ENCODE measurements at places on chromosomes 7 and 10.

GRCh38 chr10:60606343-60607080, 171.8 kb upstream of the CDK1 start:
- peak; percentile 3 for DNase-seq

DNA sequence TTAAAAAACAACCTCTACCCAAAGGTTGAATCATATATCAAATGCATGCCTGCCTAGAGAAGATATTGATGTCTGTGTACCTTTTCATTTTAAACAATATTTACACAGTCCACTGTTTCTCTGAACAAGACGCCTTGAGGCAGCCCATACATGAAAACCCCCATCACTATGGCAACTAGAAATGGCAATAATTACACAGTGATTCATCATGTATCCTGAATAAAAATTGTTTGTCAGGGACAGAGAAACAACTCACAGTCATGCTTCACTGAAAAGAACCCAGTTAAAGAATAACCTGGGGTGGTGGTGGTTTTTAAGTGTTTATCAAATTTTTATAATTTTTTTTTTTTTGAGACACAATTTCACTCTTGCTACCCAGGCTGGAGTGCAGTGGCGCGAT, 19.7 kb downstream of the DNAJC12 start:
- peak; percentile 45 for DNase-seq

- DNase-seq: no peak
Observed at GRCh38 chr10:69179089-69179742, 818 bp upstream of the SUPV3L1 start.

GRCh38 chr10:93086289-93086688, 12.6 kb downstream of the CYP26A1 start:
- no peak for DNase-seq

GRCh38 chr7:99373091-99374066, 1.2 kb upstream of the ARPC1B start:
- DNase-seq: no peak

GRCh38 chr7:113291058-113291457, 172.7 kb upstream of the SMIM30 start:
- no peak for DNase-seq

- no peak for DNase-seq
Observed at GRCh38 chr7:36096460-36097095, 56.5 kb upstream of the EEPD1 start.

GRCh38 chr7:94059746-94060145, 55.6 kb upstream of the BET1 start:
- no peak for DNase-seq

- no peak for DNase-seq
Observed at GRCh38 chr7:155054761-155055160, 15.4 kb upstream of the HTR5A start.

DNA sequence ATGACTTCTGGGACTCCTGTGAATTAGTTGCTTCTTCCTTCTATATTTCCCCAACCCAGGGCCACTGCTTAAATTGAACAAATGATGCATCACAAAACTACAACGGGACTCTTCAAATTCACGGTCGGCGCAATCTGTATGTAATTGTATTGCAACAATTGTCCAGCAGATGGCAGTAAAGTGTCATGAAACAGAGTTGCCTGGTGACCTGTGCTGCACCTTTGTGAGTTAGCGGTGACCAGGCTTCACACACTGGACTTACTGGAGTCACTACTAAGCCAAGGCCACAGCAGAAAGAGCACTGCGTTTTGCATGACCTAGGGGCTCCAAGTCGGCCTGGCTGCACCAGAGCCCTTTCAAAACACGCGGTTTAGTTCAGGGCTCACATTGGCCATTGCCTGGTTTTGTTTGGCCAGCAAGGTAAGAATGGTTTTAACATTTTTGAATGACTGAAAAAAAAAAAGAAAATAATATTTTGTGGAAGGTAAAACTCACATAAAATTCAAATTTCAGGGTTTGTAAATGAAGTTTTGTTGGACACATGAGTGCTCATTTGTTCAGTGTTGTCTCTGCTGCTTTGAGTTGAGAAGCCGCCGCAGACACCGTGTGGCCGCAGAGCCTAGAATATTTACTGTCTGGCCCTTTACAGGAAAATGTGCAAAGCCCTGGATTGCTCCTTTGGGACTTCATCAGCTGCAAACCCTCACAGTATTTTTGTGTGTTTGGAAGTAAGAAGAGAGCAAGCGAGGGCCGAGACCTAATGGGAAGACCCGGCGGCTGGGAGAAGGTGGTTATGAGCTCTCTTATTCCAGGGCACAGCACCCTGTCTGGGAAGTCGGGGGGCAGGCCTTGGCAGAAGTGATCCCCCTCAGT, 23.2 kb upstream of the ZNF32 start:
- peak; percentile 72 for DNase-seq

DNA sequence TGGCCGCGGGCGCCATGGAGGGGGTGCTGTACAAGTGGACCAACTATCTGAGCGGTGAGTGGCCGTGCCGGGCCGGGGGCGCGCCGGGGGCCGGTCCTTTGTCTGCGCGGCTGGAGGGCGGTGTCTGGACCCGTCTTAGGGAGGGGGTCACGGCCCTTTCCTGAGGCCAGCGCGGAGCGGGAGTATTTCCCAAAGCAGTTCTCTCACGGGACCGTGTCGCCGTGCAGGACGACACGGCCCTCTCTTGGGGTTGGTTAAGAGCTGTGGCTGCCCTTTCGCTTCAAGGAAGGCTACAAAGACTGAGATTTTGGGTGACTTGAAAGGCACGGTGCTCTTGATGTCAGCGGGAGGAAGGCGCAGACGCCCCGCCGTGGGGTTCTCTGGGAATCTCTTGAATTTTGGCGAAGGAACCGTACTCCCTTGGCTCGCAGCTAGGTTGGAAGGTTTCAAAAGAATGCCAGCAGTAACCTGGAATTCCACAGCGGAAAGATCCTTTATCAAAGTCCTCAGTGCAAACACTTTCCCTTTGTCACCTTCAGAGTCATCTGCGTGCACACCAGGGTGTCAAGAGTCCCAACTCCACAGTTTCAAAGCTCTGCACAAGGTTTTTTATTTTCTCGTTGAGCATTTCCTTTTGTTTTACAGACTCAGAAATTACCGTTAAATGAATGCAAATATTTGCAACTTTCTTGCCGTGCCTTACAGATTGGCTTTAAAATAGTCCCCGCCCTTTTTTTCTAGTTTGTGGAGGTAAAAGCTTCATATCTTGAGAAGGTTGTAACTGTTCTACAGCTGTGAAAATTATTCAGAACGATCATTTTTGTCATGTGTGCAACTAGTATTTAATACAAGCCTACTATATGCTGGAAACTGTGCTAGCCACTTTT, 780 bp downstream of the PLEKHA8 start:
- DNase-seq: peak; percentile 56

- no peak for DNase-seq
Observed at GRCh38 chr7:4136501-4137110, 545.5 kb upstream of the FOXK1 start.

DNA sequence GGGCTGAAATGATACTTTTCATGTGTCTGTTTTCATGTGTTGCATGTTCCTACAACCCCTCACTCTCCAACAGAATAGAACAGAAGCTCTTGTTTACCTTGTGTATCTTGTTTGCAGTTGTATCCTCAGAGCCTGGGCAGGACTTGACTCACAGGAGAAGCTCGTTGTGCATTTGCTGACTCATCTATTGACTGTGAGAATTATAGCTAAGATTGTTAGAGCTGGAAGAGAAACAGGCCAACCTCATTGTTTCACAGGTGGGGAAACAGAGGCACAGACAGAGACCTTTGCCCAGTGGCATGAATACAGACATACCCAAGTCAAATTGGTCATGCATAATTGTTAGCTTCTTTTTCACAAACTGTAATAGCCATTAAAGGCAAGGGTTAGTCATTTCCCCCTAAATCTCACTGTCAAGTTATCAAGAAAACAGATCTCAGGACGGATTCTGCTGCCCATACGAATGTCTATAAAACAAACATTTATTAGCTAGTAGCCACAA, 4.6 kb upstream of the TSPAN15 start:
- peak; percentile 87 for DNase-seq

DNA sequence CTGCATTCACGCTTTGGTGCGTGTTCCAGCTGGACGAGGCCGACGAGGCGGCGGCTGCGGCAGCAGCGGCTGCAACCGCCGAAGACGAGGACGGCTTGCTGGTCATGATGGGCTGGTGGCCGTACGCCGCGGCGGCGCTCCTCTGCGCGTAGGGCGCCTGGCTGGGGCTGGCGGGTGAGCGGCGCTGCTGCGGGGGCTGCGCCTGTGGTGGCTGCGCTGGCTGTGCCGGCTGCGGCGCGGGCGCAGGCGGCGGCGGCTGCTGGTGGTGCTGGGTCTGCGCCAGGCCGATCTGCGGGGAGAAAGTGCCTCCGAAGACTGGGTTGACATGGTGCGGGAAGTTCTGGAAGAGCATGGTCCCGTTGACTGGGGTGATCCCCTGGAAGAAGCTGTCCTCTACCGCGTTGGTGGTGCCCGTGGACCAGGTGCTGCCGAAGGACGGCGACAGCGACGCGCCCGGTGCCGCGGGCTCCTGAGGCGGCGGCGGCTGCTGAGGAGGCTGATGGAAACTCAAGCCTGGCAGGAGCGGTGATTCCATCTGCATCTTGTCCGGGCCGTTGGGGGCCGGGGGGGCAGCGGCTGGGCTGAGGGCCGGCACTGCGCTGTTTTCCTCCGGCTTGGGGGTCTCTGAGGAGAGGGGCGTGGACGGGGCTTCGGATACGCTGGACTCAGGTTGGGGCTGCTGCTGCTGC, 51.1 kb downstream of the CPEB3 start:
- DNase-seq: peak; percentile 50

- DNase-seq: peak; percentile 39
Observed at GRCh38 chr7:34069676-34070075, 164.3 kb downstream of the BMPER start.
